ENCODE measurements at places on chromosomes 4 and X.

- no peak for DNase-seq
Measured at GRCh38 chr4:181998398-181999295, 244.6 kb upstream of the TENM3 start.

GRCh38 chr4:185394568-185395237 is 1.0 kb downstream of the LRP2BP start:
- peak; percentile 51 for DNase-seq

DNA sequence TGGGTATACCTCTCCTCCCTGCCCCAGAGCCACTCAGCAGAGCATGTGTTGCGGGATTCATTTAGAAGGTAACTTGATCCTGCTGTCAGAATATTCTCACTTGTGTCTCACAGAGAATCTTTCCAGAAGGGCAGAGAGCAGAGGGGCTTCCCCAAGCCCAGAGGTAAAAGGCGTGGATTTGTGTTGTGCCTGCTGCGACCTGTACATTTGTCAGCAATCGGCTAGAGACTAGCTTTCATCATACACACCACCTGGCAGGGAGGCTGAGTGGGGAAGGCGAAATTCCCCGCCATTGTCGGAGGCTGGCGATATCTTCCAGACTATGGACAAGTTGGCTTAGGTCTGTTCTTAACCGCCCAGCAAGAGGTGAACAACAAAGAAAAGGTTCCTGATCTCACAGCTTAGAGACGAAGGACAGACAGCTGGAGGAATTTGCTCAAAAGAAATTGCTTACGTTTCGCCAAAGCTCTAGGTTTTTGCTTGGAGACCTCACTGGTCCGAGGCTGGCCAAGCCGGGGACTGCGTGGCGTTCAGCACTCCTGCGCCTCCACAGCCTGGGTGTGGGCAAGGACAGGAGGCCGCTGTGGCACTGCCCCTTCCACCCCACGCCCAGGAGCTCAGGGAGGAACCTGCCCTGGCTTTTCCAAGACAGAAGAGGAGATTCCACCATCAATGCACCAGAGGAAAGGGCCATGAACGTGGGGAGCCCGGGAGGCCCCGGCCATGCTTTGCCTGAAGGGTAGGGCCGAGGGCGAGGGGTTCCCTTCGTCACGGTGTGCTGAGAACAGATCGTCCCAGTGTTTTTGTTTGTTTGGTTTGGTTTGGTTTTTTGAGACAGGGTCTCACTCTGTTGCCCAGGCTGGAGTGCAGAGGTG is 69.4 kb downstream of the DCTD start:
- no peak for DNase-seq

GRCh38 chr4:143667461-143667860 is 33.0 kb downstream of the FREM3 start:
- DNase-seq = peak; percentile 33

DNA sequence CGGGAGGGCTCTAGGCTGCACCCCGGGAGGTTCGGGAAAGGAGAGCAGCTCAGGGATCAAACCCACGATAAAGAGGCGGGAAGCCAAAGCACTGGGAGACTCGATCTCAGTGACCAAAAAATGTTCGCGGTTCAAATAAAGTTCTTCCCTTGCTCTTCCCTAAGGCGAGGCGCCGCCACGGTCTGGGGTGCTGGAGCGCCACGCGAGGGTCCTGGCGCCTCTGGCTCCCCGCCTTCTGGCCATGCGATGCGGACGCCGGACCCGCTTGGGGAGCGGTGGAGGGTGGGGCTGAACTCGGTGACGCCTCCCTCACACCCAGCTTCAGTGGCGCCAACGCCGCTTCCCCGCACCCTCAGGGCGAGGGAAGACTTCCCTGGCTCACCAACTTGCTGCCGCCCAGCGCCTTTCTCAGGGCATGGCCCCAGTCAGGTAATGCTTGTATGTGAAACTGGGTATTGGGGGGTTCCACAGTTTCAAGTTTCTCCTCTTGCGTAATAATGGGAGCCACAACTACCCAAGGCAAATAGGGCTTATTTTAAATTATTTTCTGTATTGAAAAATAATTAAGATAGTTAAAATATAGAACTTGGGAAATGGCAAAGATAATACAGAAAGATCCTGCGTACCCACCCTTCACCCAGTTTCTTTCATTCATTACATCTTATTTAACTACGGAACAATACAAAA is at the start of gene QRFPR:
Gene QRFPR (minus strand): TSS at position 243 of the 687 bp plus-strand sequence. CDS start 371 bp downstream, outside the sequence.
- DNase-seq = no peak

GRCh38 chrX:38175139-38175538 is 45.5 kb downstream of the SRPX start:
- no peak for DNase-seq

DNA sequence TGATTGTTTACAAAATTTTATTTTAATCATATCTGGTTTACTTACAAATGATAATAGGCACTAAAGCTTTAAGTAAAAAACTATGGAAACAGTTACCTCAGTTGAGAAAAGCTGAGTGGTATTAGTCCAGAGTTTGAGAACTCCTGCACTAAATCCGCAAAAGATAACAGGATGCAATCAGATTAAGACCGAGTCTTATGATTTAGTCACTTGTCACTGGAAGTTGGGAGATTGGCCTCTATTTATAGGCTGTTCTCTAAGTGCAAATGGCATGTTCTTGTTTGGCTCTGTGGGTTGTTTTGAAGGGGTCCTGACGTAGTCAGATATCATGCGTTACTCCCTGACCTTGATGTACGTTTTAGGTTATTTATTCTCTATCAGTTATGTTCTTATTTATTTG is 6.3 kb downstream of the GPAT3 start:
- DNase-seq = no peak

DNA sequence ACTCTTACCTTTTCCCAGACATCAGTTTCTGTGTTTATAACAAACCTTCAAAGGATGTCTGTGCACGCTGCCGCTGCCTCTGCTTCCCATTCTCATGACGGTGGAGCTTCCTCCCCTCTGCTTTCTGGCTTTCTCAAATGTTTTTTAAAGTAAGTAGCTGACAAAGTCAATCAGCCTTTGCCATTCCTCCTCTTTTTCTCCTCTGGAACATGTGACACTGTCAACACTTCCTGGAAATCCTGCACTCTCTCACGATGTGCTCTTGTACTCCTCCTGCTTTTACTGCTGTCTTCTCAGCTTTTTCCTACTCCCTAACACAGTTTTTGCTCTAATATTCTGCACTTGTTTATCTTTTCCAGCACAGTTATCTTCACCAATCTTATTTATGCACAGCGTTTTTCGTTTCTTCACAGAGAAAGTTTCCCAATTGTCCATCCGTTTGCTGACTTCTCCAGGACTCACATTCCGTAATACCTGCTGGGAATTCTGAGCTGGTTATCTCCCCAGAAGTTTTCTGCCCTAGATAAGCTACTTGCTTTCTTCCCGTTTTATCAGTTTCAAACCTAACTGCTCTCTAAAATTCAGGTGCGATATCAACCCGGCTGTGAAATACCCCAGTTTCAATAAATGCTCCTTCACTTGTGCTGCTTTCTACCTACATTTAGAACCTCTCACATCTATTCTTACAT is 465.6 kb upstream of the AGA start:
- no peak for DNase-seq

DNA sequence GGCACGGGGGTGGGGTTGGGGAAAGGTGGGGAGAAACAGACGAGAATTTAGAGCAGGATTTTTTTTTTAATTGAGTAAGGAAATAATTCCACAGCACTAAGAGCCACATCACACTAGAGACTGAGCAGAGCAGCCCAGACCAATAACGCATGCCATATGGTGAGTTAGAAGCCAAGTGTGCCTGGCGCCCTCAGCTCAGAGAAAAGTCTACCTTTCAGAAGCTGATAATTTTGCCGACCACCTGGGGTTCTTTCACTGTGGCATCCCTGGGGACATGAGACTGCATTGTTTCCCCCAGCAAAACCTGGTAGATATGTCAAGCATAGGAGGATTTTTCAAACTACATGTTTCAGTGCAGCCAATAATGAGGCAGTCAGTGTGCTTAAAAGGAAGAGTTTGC is 516.8 kb downstream of the SMARCA1 start:
- no peak for DNase-seq

DNA sequence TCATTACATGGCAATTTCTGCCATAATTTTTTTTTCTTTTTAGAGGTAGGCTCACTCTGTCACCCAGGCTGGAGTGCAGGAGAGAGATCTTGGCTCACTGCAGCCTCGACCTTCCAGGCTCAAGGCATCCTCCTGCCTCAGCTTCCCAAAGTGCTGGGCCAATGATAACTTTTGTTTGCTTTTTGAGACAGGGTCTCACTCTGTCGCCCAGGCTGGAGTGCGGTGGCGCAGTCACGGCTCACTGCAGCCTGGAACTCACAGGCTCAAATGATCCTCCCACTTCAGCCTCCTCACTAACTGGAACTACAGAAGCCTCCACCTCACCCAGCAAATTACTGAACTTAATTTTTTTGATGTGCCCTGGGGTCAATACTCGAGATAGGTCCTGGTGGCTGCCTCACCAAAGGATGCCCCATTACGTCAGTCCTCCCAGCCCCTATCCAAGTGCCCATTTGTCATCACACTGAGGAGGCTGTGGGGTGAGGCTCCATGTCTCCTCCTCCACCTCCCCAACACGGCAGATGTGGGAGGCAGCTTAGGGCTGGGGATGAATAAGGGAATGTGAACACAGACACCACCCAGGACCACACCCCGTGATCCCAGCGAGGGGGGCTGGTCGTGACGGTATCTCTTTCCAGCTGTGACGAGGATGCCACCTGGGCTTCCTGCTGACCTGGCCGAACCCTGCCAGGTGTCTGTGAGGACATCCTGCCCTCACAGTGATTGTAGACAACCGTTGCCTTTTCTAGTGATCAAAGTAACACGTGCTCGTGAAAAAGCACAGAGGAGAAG is 12.4 kb upstream of the NKX1-1 start:
- no peak for DNase-seq

DNA sequence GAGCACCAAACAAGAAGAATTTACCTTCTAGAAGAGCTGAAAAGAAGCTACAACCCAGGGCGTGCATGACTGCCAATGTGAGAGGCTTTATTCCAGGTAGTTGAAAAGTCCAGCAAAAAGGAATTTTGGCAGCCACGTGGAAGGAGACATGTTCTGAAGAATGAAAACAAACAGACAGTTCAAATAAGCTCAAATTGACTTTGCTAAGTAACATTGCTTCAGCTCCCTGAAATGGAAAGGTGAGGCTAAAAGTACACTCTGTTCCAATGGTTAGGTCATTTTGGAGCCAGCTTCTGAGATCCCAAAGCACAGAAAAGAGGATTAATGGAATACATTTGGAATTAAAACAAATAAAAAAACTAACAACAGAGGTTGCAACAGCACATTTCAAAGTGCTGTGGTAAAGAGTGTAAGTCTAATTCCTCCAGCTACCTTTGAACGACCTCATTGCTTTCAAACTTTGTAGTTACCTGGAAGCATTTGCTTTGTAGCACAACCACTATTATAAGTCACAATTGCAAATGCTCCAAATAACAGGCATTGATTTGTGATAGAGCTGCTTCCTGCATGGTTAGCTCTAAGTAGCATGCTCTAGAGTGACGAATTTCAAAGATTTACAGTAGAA is 405.3 kb upstream of the EDA2R start:
- no peak for DNase-seq

- peak; percentile 34 for DNase-seq
Measured at GRCh38 chr4:97720869-97721432, 422.3 kb downstream of the STPG2 start.

DNA sequence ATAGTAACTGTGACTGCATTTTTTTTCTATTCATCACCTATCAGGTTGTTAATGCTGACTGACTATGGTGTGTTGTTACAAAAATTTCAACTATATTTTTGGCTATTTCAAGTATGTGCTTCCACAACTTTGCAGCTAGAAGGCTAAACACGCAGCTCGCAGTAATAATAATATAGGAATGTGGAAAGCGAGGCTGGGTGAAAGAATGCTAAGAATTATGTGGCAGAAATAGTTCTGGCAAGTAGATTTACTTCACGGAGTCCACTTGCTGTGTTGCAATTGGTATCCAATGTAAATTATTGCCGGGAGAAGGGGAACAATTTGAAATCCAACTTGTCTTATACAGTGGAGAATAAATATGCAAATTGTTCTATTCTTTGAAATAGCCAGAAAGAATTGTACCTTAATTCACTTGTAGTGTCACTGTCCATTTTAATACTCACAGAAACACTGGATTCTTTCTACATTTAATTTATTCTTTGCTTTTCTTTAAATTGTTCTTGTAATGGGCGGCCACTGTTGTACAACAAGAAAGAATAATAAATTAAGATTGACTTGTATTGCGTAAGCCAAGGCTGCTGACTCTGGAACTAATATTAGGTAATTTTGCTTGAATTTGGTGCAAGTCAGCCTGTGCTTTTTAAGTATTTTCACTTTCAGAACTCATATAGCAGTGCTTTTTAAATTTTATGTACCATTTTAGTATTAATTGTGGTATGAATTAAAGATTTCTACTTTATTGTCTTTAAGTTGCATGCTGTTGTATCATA is 154.9 kb downstream of the FRMPD4 start:
- DNase-seq = no peak

DNA sequence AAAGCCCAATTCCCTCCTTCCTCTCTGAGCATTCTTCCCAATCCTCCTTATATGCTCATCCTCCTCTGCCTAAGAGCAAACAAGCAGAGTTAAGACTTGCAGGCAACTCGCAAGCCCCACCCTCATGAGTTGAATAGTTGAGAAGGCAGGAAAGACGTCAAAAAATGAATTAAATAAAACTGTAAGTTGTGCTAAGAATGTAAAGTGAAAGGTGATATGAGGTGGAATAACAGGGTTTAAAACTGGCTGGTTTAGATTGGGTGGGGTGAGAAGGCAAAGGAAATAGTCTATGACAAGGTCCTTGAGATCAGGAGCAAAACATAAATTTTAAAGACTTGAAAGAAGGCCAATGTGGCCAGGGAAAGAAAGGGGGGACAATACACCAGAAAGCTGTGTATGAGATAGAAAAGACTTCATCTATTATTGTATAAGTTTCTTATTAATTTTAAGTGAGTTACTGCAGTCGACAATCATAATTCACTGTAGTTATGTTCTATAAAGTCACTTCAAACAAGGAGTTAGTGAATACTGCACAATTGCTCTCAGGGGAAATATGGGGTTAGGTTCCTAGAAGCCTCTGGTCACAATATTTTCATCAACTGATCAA is 124.9 kb downstream of the RELL1 start:
- DNase-seq = no peak

- no peak for DNase-seq
Measured at GRCh38 chr4:150853882-150854281, 161.2 kb downstream of the LRBA start.

All from globus pallidus (tissue), 1 donor.